ENCODE measurements at places on chromosomes 1 and 21.
A peak's percentile ranks its signal among the peaks of the same experiment; 100 is the strongest.

GRCh38 chr1:22105611-22106207 lies 37.2 kb downstream of the WNT4 start:
- peak; percentile 57 for DNase-seq

- no peak for DNase-seq
Measured at GRCh38 chr1:245770156-245770555, 615.4 kb downstream of the KIF26B start.

DNA sequence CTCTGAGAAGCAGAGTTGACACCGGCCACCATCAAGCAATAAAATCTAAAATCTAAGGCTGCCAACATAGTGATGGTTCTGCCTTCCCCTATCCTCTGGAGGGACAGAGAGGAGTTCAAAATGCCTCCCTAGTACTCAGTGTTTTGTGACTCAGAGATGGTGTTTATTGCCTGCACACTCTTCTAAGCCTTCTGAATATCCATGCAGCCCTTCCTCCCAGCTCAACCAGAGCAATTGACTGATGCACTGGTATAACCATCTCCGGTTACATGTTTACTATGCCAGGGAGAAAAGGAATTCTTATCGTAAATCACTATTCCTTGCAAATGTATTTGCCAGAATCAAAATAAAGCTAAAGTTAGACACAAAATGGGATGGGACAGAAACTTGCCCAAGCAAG lies 132.9 kb upstream of the RAB4A start:
- DNase-seq: no peak

GRCh38 chr1:209162651-209163050 lies 420.9 kb upstream of the CAMK1G start:
- peak; percentile 96 for DNase-seq

GRCh38 chr1:207076181-207076955 lies 12.3 kb upstream of the C4BPB start:
- DNase-seq: no peak

- peak; percentile 44 for DNase-seq
Measured at GRCh38 chr1:192809307-192810252, 741 bp downstream of the RGS2 start.

DNA sequence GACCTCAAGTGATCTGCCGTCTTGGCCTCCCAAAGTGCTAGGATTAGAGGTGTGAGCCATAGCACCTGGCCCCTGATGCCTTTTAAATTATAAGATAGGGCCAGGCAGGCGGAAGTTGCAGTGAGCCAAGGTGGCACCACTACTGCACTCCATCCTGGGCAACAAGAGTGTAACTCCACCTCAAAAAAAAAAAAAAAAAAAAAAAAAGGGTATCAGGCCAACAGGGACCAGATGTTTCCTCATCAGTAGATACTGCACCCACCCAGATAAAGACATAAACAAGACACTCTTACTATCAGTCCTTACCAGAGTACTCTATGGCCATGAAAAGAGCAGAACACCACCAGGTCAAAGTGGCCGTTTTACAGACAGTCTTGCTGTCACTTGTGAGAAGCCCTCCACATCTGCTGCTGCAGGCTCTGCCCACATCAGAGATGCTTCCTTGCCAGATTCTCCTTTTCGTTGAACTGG lies 3.3 kb downstream of the C21orf58 start:
- DNase-seq: no peak

DNA sequence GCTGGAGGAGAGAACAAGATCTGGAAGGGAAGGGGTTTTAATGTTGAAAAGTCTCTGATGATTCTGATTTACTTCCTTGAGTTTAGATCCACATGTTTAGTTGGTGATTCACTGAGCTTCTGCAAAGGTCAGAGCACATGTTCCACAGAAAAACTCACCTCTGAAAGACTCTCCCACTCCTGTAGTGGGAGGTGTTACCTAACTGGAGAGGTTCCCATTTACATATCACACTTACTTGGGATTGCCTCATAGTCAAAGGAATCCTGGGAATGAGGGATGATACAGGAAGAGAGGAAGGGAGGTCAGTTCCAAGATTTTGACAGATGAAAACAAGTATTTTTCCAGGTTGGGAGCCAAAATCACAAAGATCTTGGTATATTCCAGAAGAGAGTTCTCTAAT lies 2.7 kb upstream of the NTNG1 start:
- DNase-seq: no peak

- no peak for DNase-seq
Measured at GRCh38 chr1:234639961-234640360, 30.0 kb upstream of the IRF2BP2 start.

DNA sequence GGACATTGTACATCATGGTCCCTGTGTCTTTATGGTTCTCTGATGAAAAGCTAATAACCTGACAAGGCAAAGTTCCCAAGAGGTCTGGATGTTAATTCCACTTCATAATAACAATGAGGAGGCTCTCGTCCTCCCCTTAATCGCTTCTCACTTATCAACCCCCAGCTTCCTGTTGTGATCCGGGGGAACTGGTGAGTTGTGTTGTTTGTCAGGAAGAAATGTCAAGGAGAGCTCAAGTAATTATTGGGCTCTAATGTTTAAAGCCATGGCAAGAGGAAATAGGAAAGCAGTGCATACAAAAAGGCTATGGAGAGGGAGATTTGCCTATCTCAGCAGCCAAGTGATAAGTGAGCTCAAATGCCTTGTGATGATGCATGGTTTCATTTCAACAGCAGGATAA lies 42.8 kb upstream of the RASAL2 start:
- no peak for DNase-seq

GRCh38 chr21:36487641-36488307 lies 7.9 kb upstream of the CLDN14 start:
- DNase-seq: no peak

DNA sequence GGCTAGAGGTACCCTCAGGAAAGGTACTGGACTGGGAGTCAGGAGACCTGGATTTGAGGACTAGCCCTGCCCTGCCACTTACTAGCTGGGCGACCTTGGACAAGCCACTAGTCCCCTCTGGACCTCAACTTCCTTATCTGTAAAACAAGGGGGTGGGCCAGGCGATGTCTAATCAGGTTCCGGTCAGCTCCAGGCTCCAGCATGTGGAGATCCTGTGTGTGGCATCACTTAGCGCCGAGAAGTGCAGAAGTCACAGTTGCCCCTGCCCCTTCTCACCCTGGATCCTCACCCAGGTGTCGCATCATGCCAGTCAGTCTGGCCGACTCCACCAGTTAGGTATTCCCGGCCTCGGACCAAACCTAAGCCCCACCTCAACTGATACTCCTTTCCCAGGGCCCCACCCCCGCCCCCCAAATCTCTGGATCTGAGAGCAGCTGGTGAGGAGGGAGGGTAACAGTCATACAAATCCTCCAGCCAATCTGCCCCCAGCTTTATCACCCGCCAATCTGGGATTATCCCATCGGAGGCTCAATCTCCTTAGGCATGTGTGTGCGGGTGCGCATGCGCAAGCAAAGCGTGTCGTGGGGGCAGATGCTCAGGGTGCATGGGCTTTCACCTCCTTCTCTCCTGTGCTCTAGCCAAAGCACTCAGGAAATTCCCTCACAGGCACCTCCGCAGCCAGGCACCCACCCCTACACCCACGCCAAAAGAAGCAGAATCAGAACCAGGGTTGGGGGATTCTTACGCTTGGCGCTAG lies 5.4 kb downstream of the CELF3 start:
- DNase-seq: no peak

DNA sequence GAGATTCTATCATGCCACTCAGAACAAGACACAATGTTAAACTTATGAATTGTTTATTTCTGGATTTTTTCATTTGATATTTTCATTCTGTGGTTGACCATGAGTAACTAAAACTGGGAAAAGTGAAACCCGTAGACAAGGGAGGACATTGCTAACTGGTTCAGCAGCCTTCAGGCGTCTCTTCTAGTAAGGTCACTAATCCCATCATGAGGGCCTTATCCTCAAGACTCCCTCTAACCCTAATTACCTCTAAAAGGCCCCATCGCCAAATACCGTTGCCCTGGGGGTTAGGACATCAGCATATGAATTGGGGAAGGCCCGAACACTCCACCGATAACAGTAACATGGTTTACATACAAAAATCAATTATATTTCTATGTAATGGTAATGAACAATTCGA lies 247.6 kb downstream of the TM2D1 start:
- DNase-seq: no peak

DNA sequence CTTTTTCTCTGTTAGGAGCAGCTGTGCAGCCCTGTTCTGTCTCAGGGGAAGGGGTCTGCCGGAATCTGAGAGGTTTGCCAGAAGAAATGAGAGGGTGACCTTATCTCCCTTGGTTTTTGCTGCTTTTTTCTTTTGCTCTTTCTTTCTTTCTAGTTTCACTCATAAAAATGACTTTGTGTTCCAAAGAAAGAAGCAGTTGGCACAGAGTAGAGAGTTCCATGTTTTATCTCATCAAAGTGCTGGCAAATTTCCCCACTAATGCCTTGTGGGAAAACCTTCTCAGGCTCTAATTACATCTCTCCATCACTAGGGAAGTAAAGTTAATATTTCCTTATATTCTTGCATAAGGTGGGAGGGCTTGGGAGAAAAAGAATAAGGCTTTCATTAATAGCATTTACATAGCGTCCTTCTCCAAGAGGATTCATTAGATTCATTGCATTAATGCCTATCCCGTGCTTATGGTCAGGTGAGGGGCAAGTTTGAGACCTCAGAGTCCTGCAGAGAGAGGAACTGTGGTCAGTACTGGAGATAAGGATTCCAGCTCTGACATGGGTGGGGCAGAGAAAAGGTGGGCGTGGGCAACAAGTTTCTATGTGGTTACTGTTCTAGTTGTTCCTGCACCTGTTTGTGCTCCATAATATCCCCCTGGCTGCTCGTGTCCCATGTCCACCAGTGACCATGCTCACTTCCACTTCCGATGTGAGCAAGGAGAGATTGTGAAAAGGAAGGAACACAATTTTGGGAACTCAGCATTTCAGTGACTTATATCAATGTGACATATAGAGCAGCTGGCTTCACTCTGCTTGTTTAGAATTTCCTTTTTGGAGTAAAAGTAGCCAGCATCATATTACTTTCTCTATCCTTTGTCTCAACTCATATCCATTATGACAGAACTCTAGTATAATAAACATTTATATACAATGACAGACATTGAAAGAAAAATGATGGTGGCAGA lies 79.5 kb downstream of the DISC1 start:
- DNase-seq: peak; percentile 34

Measured in NCI-H446 treated with DMSO at 0.1 percent for 48 hours (cell line).